ENCODE measurements at places on chromosomes 16 and 17.

- DNase-seq: no peak
These were observed 798 bp downstream of the CLDN9 start for GRCh38 chr16:3013491-3013951.

- DNase-seq: no peak
These were observed 259.0 kb downstream of the XYLT1 start for GRCh38 chr16:17211797-17212196.

GRCh38 chr17:82213251-82214011 is 789 bp upstream of the CCDC57 start:
- peak; percentile 43 for DNase-seq

GRCh38 chr17:3049705-3050295 is 13.6 kb downstream of the OR1D5 start:
- DNase-seq: no peak

GRCh38 chr17:39999067-39999466 is 16.2 kb upstream of the CSF3 start:
- no peak for DNase-seq

GRCh38 chr16:17451843-17452242 is 18.9 kb downstream of the XYLT1 start:
- no peak for DNase-seq

DNA sequence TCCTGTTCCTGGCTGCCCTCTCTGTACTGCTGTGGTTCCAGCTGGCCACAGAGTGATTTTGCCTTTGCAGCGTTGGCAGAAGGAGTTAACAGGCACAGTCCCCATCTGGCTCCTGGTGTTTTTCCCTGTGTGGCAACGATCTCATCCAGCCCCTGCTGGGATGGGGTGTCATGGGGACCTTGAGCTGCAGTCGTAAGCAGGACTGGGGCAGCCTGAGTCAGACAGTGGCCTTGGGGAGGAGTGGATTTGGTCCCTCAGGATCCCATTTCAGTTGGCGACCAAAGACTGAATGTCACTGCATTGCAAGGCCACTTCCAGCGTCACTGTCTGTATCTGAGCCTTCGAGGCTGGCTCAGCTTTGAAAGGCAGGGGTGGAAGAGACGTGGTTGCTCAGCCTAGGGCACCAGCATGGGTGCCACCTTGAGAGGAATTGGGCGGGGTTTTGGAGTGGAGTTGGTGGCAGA is 11.9 kb downstream of the TMEM94 start:
- no peak for DNase-seq

DNA sequence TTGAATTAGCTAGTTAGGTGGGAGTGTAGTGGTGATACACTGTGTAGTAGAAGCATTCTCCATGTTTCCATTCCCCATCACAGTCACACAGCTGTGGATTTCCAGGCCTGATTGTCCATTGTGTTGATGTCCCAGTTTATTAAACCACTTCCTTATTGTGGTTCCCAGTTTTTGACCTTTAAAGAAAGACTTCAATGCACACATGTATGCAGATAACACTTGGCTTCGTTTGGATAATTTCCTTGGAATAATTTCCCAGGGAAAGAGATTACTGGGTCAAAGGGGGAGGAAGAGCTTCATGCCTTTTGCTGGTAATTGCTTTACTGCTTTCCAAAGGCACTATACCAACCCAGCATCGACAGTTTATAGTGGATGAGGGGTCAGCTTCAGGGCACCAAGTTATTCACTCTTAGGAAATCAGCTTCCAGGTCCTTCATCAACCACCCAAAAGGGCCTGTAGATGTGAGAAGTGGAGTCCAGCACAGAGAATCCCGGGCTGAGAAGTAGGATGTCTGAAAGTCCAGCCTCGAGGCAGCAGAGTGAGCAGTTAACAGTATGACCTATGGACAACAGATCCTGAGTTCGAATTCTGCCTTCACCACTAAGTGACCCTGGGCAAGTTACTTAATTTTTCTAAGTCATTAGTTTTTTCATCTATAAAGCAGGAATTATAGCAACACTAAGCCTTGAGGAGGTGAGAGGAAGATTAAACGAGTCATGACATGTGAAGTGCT is 31.3 kb upstream of the TNS4 start:
- DNase-seq: no peak

DNA sequence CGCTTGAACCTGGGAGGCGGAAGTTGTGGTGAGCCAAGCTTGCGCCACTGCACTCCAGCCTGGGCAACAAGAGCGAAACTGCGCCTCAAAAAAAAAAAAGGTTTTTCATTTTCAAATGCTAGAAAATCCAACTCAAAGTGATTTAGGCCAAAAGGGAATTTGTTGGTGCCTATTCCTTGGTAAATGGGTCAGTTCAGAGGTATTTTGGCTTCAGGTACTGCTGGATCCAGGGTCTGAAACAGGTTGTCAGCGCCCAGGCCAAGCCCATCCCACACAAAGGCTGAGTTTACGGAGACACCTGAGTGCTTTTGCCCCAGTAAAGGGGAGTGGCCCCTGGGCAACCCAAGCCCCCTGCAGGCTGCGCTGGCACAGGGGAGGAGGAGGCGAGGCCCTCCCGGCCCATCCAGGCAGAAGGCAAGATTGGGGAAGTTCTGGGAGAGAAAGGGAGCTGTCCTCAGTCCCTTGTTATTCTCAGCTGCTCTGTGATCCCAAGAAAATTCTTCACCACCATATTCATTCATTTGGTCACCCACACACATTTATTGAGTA is 8.5 kb upstream of the JPH3 start:
- DNase-seq: no peak

GRCh38 chr17:69451416-69452394 is 37.2 kb downstream of the MAP2K6 start:
- DNase-seq: no peak

GRCh38 chr17:40356990-40357881 is 7.3 kb downstream of the GJD3 start:
- no peak for DNase-seq

DNA sequence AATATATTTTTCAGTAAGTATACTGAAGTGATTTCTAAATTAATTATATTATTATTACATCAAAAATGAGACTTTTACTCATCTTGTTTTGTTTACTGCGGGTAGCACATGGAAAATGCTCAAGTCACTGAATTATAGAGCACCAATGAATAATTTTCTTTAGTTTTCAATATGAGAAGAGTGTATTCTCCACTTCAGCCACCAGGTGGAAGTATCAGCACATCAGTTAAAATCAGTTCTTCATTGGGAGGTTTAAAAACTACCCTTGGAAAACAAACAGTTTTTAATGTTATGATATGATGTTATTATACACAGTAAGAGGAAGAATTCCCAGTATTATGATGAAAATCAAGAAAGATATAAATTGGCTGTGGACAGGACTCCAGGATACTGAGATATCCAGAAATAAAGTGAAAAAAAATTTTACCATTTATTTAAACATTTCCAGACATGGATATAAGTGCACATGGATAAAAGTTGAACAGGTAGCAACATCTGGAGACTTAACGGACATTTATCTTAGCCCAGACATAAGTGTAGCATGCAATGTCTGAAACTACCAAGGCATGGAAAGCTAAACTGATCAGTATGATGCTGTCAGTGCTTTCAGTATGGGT is 467.3 kb downstream of the KCNJ2 start:
- no peak for DNase-seq

DNA sequence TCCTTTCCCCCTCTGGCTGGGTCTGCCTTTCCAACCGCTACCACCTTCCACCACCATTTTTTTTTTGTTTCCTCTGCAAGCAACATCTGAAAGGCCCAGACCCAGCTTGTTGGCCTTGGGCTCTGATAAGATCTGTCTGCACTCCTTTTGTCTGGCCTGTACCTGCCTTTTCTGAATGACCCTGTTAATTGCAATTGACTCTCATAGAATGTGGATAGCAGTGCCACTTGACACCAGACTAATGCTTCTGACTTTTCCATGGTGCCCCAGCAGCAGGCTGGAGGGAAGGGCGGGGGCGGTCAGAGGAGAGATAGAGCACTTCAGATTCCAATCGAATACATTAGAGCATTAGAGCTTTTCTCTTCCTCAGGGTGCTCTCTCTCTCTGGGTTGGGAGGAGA is 538.9 kb downstream of the WWOX start:
- no peak for DNase-seq

DNA sequence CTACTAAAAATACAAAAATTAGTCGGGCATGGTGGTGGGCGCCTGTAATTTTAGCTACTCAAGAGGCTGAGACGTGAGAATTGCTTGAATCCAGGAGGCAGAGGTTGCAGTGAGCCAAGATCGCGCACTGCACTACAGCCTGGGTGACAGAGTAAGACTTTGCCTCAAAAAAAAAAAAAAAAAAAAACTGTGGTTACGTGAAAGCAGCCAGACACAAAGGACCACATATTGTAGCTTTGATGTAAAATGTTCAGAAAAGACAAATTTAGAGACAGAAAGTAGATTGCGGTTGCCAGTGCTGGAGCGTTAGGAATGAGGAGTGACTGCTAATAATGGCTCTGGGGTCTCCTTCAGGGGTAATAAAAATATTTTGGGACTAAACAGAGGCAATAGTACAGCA is 4.0 kb upstream of the MEAK7 start:
- no peak for DNase-seq

DNA sequence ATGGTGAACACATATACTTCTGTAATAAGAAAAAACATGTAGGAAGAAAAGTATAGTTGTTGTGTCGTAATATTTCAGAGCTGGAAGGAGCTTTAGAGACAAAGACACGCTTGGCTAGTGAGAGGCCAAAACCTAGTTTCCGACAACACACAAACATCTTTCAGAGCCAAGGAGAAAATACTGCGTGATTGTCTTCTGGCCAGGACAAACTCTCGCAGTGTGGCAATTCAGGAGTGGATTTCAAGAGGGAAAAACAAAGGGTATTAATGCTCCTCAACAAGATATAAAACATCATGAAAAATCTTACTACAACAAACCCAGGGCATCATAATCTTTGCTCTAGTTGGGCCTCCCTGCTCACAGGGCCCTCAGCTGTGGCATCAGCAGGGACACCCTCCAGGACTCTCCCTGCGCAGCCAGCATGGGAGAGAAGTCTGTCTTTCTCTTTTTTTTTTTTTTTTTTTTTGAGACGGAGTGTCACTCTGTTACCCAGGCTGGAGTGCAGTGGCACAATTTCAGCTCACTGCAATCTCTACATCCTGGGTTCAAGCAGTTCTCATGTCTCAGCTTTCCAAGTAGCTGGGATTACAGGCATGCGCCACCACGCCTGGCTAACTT is 66.4 kb downstream of the CYB5B start:
- no peak for DNase-seq

DNA sequence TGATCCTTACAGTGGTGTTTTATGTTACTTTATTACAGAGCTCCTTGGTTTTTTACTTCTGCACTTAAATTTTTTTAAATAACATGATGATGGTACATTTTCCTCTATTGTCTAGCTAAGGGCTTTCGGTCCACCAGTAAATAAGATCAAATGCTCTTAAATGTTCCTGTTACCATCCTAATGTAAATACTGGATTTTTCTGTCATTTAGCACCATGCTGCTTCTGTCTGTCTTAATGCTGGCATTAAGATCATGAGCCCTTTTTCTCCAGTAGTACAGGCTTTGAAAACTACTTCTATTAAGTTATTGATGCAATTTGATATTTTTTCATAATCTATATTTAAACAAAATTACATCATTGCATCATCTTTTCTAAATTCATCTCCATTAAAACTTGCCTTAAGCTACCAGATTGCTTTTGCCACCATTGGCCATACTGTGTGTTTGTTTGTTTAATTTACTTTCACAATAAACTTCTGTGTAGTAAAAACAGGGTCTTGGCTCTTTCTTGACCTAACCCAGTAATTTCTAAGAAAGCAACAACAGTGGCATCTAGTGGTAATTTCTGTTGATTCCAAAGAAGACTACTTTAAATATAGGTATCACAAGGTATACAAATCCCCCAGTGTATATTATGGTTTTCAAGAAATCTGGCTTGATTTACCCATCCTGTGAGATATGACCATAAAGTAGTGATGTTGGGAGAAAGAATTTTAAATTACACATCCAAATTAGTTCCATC is 9.0 kb upstream of the PHAF1 start:
- no peak for DNase-seq

DNA sequence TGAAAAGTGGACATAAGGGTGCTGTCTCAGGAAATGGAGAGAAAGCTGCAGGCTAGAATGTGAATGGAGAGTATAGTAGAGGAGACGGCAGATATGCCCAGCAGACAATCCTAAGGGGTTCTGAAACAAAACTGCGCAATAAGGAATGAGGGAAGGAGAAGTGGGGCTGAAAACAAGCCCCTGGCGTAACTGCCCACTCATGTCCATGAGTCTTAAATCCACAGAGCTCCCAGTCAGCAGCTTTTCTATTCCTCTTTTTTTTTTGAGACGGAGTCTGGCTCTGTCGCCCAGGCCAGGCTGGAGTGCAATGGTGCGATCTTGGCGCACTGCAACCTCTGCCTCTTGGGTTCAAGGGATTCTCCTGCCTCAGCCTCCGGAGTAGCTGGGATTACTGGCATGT is 5.9 kb downstream of the STRADA start:
- DNase-seq: no peak

- no peak for DNase-seq
These were observed 7.3 kb downstream of the BRIP1 start for GRCh38 chr17:61856035-61856434.

DNA sequence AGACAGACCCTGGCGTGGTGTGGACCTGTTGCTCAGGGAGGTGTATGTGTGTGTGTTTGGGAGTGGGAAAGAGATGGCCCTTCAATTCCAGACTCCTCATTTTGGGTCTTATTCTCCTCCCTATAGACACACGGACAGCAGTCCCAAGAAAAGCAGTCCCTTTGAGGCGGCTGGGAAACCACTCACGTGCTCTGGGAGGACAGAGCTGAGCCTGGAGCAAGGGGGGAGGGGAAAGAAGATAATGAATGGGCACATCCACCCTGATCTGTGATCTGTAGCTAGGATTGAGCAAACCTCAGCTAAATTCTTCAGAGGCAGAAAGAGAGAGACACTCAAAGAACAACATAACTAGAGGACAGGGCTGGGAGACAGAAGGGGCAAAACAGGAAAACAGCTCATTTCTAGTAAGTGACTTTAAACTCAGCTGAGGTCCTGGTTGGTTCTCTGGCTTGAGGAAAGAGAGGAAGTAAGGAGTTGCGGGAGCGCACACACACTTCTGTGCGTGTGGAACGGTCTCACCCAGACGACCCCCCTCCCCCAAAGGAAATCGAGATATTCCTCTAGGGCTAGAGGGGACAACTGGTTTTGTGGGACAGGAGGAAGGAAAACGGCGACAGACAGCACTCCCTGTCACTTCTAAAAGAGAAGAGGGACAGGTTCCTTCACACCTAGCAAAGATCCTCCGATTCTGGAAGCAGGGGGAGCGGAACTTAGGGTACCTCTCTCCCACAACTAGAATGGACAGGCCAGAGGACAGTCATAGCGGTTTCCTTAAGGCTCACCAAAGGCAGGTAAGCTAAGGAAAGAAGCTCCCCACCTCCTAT is 658 bp downstream of the RAB5C start:
- DNase-seq: no peak

DNA sequence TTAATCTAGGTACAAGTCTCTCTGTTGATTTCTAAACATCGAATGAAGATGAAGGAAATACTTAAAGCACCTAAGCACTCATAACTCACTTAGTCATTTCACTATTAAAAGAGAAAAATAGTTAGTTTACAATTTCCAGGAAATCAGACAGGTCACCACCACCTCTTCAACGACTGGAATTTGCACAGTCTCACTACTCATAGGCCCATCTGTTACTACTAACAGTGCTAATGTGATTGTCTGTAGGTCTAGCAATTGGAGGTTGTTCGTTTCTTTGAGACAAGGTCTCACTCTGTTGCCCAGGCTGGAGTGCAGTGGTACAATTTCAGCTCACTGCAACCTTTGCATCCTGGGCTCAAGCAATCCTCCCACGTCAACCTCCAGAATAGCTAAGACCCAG is 444.6 kb downstream of the MAF start:
- no peak for DNase-seq
